T1000 (cell line): ENCODE measurements at places on chromosomes 5 and 9.
A peak's percentile ranks its signal among the peaks of the same experiment; 100 is the strongest.

- DNase-seq: no peak
These were observed 25.1 kb downstream of the FGF18 start for GRCh38 chr5:171444582-171444981.

DNA sequence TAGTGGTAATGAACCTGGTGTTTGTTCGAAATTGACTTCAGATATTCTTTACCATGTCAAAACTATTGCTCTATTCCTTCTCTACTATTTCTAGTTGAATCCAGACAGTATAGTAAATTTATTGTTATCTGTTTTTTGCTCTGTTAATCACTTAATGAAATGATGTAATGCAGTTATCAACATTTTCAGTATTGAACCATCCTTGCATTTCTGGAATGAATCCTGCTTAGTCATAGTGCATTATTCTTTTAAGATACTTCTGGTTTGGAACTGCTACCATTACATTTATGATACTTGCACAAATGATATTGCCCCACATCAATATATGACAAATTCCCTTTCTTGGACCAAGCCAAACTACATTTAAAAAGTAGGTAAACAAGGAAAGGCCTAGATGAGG lies 554.0 kb upstream of the KLF4 start:
- no peak for DNase-seq

GRCh38 chr9:2158111-2158610 lies 143.0 kb downstream of the SMARCA2 start:
- DNase-seq: no peak

DNA sequence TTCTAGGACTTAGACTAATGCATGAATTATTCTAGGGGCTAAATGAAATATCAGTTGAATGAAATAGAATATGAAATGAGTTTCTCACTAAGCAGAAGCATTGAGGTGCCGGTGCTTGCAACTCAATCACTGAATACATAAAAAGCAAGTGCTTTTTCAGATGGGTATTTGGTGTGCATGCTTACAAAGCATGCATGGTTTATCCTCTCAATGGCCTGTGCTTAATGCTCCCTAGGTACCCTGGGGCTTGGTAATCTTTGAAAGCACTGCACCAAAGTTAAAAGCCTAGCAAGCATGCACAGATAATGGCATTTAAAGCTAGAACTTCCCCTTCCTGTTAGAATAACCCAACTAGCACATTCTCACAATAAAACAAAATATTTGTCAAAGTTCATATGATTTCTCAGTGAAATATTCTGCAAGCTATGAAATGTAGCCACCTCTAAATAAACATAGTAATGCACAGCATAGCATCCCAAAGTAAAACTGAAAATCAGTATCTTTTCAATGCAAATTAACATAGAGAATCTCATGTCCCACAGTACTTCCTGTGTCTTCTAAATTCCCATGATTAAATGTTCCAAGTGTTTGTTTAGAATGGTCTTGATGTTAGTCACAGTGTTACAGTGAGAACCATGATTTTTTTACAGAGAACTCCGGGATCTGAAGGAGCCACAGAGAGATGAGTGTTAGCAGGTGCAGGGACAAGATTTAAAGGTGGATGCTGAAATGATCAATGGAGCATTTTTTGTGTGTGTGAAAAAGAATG lies 143.4 kb upstream of the CDH6 start:
- no peak for DNase-seq

- DNase-seq: no peak
These were observed 222.7 kb downstream of the NR3C1 start for GRCh38 chr5:143180751-143181150.

GRCh38 chr9:77592476-77592875 lies 55.6 kb downstream of the GNA14 start:
- DNase-seq: no peak

GRCh38 chr5:143979044-143979690 lies 167.2 kb downstream of the HMHB1 start:
- DNase-seq: no peak

DNA sequence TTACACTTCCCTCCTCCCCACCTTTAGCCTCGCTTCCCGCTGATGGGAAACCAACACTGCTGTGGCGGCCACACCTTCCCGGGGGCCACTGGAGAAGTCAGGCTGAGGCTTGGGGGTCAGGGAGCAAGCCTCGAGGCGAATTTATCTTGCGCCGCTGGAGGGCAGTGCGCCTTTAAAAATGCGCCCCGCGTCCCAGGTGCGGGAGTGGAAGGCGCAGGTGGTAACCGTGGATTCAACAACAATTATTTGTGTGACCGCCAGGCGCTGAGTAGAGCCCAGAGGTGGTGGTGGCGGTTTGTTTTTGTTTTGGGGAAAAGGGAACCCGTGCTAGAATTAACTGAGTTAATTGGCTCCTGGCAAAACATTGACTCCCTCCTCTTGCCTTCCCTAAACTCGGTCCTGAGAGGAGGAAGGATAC lies 1.1 kb downstream of the CFAP77 start:
- DNase-seq: no peak

DNA sequence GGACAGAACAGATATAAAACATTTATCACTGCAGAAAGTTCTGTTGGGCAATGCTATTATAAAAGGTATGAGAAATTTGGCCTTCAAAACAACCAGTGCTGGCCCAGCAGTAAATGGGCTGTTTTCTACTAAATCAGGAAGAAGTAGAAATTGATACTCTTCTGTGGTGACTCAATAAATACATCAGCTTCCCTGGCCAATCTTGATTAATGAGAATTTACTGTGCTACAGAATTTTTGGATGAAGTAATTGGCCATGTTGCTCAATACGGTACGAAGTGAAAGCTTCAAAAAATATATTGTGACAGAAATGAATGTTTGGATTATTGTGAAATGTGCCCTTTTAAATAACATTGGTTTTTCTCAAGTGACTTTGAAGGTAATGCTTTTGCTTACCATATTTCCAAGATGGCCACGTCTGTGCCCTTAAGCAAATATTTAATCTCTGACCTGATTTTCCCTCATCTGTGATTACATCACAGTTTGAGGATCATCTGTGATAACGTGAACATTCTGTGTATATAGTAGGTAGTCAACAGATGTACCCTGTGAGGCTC lies 4.2 kb downstream of the DNAJA1 start:
- DNase-seq: no peak

- DNase-seq: no peak
These were observed 9.7 kb upstream of the NEK6 start for GRCh38 chr9:124248066-124248465.

DNA sequence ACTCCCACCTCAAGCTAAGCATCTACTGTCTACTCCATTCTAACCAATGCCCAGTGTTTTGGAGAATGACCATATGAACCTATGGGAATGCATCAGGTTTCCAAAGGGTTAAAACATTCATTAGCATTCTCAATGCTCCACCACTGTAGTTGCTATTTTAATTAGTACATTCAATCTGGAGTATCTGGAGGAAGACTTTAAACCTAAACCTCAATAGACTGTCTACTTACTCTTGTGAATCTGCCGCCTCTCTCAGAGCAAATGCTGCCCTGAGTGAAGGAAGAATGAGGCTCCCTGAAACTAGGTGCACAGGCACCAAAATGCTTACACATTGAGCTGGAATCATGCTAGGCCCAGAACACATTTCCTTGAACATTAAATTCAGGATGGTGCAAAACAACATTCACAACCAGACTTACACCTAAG lies 2.0 kb downstream of the ENC1 start:
- no peak for DNase-seq

- DNase-seq: no peak
These were observed 1.5 kb downstream of the THBS4 start for GRCh38 chr5:80036615-80037014.

GRCh38 chr5:136005476-136005875 lies 23.3 kb upstream of the TGFBI start:
- DNase-seq: no peak

GRCh38 chr5:136957428-136957827 lies 541.7 kb downstream of the SPOCK1 start:
- no peak for DNase-seq

- no peak for DNase-seq
These were observed 129.1 kb downstream of the FANCC start for GRCh38 chr9:95188459-95188858.

DNA sequence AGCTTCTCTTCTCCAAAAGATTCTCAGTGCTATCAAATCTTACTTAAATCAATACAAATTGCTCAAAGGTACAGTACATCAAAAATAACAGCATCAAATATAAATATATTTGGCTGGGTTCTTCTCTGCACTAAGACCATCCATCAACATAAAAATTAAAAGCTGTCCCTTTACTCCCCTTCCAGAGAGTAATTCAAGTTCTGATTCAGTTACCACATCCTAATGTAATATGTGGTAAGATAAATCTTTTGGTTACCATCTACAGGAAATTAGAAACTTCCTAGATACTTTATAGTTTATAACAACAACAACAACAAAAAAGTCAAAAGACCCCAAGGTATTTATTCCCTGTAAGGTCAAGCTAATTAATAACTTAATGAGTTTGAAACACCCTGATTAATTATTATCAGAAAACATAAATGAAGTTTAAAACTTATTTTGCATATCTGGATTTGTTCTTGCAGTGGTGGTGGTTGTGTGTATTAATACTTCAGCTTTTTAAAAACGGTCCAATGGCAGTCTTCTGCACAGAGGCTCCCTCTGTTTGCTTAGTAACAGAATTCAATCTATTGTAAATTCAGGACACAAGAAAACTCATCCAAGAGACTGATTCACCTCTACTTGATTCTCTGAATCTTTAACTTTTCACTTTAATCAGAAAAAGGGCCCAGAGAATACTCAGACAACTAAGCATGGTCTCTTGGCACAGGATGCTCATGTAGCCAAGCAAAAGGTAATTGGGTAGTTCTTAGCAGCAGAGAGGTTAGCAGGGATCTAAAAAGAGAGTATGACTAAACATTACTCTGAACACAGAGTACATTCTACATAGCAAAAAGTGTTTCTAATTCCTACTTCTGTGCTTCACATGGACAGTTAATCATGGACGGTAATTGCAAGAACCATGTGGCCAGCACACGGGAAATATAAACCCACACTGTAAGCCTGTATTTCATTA lies 20.1 kb downstream of the DIAPH1 start:
- no peak for DNase-seq

DNA sequence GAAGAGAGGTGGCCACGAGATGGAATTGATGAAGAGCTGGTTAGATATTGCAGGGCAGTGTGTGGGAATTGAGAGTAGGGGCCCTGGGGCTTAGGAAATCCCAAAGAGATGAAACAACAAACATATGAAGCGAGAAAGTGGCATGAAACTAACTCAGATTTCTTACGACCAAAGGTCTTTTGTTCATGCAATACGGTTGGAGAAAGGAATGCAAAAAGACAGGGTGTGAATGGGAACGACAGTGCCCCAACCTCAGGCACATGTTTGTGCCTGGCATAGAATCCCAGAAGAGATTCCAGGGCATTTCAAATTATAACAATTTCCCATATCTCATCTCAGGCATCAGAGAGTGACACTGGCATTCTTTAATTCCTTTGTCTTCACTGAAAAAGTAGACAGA lies 199.2 kb downstream of the ACTL7B start:
- DNase-seq: no peak

GRCh38 chr9:85610074-85610860 lies 131.5 kb downstream of the AGTPBP1 start:
- peak; percentile 2 for DNase-seq

- no peak for DNase-seq
These were observed 16.9 kb downstream of the ZNF618 start for GRCh38 chr9:113892861-113893491.

GRCh38 chr5:157492886-157493285 lies 32.9 kb downstream of the NIPAL4 start:
- no peak for DNase-seq

- DNase-seq: peak; percentile 65
These were observed 8.1 kb upstream of the RAD23B start for GRCh38 chr9:107274953-107275422.

- no peak for DNase-seq
These were observed 275.8 kb upstream of the RIOK2 start for GRCh38 chr5:97458851-97459250.

GRCh38 chr5:173823274-173823644 lies 64.9 kb upstream of the CPEB4 start:
- no peak for DNase-seq

GRCh38 chr5:140245341-140245740 lies 57.6 kb downstream of the PFDN1 start:
- no peak for DNase-seq

- no peak for DNase-seq
These were observed 5.0 kb downstream of the CDC42SE2 start for GRCh38 chr5:131268758-131269370.

GRCh38 chr5:969408-969839 lies 39.2 kb upstream of the NKD2 start:
- no peak for DNase-seq

DNA sequence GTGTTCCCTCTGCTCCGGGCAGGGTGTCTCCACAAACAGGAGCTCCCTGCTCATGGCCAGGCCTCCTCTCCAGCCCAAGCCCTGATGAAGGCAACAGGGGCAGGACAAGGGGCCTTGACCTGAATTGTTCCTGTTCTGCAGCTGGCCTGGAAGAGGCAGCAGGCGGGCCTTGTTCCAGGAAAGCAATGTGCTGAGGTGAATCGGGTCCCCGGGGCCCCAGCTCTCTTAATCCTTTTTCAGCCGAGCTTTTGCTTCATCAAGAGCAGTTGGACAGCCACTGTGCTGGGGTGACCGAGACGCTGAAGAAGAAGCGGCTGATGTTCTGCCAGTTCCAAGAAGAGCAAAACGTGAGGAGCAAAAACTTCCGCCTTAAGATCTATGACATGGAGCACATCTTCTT lies 41.4 kb downstream of the CCDC180 start:
- DNase-seq: no peak

DNA sequence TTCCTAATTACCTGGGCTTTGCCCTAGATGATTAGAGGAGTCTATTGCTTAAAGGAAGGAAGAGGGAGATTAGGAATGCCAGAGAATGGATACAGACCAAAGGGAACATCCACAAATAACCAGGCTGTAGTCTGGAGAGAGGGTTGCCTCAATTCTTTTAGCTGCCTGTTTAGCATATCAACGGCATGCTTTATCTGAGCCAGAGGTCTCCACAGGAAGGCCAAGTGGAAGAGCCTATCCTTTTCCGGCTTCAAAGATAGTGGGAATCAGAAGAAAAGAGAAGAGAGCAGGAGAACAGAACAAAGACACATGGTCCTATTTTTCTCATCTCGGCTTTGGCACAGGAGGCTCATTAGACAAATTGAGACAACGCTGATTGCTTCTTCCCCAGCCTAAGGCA lies 142.4 kb downstream of the NMUR2 start:
- no peak for DNase-seq

DNA sequence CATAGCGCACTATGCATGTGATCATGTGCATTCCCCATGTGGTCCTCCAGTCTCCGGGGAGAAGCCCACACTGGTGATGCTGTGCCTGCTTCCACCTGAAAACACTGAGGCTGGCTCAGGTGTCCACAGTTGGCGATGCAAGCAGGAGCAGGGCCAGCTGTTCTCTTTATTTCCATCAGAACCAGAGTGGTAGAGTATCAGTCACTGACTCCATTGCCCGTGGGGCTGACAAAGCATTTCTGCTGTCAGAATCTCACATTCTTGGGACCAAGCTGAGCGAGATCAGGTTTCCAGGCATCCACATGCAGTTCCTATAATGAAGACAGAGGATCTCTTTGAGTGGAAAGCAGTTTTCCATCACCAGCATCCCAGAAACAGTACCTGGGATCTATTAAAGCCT lies 52.5 kb downstream of the GADD45G start:
- DNase-seq: no peak

- no peak for DNase-seq
These were observed 14.6 kb upstream of the F2RL1 start for GRCh38 chr5:76804266-76804665.

- no peak for DNase-seq
These were observed 16.7 kb downstream of the MYMK start for GRCh38 chr9:133508046-133508445.

GRCh38 chr5:133415906-133416305 lies 196.4 kb downstream of the FSTL4 start:
- DNase-seq: no peak

- no peak for DNase-seq
These were observed 31.7 kb upstream of the TRIM14 start for GRCh38 chr9:98150721-98151120.
